ENCODE measurements at places on chromosomes 16 and 17. TPM values are rescaled to one million over a fixed set of nuclear protein-coding genes. Genes with fewer than 3 reads are reported as not detected.

Gene SMIM36
- not detected for total RNA-seq

Gene TTYH2
- 9.8 TPM for total RNA-seq

- DNase-seq, result no peak
These were observed 56.5 kb upstream of the TEX2 start for GRCh38 chr17:64319531-64319930.

DNA sequence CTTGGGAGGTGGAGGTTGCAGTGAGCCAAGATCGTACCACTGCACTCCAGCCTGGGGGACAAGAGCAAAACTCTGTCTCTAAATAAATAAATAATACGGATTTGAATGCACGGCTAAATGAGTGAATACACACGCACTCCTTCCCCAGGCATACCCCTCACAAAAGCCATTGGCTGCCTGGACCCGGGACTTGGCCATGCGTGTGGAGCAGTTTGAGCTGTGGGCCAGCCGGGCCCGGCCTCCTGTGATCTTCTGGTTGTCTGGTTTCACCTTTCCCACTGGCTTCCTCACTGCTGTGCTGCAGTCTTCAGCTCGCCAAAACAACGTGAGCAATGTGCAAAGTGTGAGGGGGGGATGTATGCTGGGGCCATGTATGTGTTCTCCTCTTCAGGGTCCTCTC lies 1.6 kb upstream of the KDM6B start:
- DNase-seq, result no peak

- DNase-seq, result no peak
These were observed 187.7 kb downstream of the CCDC182 start for GRCh38 chr17:57557416-57557815.

DNA sequence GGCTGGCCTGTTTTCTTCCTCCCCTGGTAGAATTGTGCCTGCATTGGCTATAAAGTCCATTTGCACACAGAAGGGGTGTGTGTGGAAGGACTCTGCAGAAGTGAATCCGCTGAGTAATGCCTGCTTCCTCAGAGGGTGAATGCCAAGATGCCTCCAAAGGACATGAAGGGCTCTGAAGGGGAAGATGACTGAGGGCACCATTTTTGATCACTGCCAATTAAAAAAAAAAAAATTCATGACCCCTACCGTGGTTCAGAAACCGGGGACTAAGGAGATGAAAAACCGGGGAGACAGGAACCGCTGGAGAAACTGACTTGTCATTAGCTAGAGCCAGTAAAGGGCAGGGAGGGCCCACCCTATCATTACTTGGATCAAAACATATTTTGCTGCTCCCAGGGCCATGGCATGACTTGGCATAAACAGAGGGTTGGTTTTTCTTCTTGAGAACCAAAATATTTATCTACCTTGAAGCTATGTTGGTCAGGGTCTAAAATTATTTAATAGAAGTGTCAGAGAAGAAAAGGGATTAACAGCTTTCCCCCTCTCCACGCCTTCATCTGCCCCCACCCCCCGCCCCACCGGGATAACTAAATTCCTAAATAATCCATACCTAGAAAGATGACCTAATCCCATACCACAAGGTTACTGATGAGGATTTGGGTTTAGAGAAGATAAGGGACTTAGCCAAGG lies 3.6 kb upstream of the USP7 start:
- no peak for DNase-seq

DNA sequence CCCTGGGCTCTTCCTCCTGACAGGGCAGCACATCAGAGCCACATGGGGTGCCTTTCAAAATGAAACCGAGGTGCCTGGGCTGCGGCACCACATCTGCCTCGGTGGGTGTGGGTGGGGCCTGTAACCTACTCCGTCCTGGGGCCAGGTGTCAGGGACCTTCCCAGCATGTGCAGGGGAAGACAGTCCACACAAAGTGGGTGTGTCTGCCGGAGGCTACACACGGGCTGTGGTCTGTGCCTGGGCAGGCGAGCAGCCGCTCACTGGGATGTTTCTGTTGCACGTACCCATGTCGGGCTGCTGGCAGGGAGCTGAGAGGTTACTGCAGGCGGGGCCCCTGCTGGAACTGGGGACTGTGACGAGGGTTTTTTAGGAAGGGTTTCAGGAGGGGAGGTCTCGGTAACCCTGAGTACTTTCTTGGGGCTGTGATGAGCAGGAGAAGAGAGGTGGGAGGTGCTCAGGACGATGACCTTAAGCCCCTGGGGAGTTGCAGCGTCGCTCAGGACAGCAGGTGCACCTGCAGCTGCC lies 351.2 kb downstream of the SEC14L1 start:
- no peak for DNase-seq

- peak; percentile 37 for DNase-seq
These were observed 9.4 kb upstream of the CMTM4 start for GRCh38 chr16:66705790-66706505.

GRCh38 chr16:54808890-54809289 lies 121.8 kb upstream of the IRX5 start:
- DNase-seq, result no peak
